ENCODE measurements at places on chromosomes 4 and X.

GRCh38 chr4:8442596-8443358, 2.2 kb downstream of the TRMT44 start:
- DNase-seq: no peak

GRCh38 chr4:76584241-76585152, 149.5 kb downstream of the SHROOM3 start:
- no peak for DNase-seq

- DNase-seq: no peak
Observed at GRCh38 chr4:181896614-181897013, 346.6 kb upstream of the TENM3 start.

GRCh38 chr4:181661090-181661489, 582.1 kb upstream of the TENM3 start:
- no peak for DNase-seq

DNA sequence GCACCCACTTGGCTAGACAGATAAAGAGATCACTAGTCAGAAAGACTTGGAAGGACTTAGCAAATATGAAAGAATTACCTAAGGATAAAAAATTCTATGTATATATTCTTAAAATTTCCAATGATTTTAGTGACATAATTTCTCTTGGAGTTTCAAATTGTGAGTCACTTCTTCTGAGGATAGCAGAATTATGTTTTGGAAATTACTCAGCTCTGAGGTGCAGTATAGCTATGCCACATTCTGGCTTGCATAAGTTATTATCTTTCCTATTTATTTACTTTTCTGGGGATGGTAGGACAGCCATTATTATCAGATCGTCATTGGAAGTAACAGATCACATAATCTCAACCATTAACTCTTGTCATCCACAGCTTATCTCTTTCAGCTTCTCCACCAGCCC, 853.5 kb downstream of the TRIML1 start:
- no peak for DNase-seq

DNA sequence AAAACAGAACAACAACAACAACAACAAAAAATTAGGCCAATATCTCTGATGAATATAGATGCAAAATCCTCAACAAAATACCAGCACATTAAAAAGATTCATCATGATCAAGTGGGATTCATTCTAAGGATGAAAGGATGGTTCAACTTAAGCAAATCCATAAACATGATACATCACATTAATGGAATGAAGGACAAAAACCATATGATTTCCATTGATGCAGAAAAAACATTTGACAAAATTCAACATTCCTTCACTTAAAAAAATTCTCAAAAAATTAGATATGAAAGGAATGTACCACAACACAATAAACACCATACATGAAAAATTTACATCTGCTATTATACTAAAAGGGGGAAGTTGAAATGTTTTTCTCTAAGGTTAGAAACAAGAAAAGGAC, 103.3 kb downstream of the IL15 start:
- DNase-seq: no peak

DNA sequence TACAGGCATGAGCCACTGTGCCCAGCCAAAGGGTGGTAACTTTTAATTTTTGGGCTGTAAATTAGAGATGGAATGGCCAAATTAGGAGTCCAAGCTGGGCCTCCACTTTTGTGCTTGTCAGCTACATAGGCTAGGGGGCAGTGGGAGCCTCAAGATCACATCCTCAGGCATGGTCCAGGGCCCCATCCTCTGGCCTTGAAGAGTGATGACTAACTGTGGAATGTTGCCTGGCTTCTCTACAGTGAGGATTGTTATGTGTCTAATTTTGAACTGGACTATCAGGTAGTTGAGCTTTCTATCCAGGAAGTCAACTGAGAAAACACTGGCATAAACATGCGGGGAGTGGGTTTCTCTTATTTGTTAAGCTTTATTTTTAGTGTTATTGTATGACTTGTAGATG, 33.0 kb downstream of the CCNG2 start:
- no peak for DNase-seq

DNA sequence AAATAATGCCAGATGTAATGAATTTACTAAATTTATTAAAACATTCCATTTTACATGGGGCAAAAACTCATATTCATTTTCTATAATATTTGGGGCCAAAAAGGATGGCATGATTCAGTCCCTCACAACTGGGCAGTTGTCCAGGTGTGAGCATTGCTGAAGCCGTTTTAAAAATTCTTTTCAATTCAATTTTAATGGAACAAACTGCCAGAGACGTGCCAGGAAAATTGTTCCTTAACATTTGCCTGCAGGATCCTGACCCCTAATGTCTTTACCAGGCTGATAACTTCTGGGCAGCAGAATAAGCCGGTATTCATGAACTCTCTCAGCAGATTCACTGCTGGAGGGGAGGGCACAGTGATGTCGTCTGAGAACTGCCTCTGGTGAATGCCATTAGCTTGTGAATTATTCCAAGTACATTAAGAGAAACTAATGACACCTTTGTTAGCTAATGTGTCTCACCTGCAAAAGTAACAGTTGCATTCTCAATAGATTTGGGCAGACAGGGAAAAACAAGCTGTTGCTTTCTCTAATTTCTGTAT, 1445.1 kb upstream of the TENM3 start:
- DNase-seq: no peak

- DNase-seq: no peak
Observed at GRCh38 chr4:68287704-68288392, 42.4 kb upstream of the TMPRSS11B start.

- no peak for DNase-seq
Observed at GRCh38 chrX:9940421-9940820, 26.7 kb upstream of the CLDN34 start.

DNA sequence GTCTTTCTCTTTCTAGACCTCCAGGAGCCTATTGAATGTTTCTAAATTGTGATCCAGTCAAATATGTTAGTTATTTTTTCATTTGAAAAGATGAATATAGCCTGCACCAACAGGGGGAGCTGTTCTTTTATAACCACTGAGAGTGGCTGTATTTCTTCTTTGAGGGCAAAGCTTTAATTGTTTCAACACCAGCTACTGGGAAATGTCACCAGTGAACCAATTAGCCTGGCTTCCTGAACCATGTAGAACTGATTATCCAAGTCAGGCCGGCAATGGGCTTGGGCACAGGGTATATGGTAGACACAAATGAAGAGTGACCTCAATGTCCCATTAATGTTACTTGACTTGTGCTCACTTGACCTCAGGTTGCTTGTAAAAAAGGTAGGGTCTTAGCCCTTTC, 4.8 kb upstream of the DAPP1 start:
- no peak for DNase-seq

GRCh38 chrX:100680756-100681155, 36.8 kb downstream of the SRPX2 start:
- DNase-seq: no peak

- DNase-seq: no peak
Observed at GRCh38 chr4:24720436-24720835, 74.9 kb upstream of the SOD3 start.

- no peak for DNase-seq
Observed at GRCh38 chr4:38950159-38950558, 82.0 kb downstream of the TMEM156 start.

- no peak for DNase-seq
Observed at GRCh38 chrX:153438532-153438931, 7.3 kb downstream of the TREX2 start.

DNA sequence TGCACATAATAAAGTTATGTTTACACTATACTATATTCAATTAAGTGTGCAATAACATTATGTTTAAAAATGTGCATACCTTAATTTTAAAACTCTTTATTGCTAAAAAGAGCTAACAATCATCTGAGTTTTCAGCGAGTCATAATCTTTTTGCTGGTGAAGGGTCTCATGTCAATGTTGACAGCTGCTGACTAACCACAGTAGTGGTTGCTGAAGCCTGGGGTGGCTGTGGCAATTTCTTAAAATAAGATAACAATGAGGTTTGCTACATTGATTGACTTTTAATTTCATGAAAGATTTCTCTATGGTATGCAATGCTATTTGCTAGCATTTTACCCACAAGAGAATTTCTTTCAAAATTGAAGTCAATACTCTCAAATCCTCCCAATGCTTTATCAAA, 58.6 kb downstream of the C4orf46 start:
- no peak for DNase-seq

DNA sequence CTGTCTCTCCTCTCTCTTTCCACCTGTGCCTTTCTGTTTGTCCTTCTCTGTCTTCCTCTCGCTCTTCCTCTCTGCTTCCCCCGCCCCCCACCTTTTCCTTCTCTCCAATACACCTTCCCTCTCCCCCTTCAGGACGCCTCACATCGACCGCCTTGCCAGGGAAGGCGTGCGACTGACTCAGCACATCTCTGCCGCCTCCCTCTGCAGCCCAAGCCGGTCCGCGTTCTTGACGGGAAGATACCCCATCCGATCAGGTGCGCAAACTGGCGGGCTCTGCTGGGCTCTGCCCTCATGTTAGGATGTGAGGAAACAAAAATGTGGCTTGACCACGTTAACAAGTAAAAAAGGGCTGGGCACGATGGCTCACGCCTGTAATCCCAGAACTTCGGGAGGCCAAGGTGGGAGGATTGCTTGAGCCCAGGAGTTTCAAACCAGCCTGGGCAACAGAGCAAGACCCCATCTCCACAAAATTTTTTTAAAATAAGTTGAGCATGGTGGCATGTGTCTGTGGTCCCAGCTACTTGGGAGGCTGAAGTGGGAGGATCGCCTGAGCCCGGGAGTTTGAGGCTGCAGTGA, 35.2 kb downstream of the ARSF start:
- no peak for DNase-seq

DNA sequence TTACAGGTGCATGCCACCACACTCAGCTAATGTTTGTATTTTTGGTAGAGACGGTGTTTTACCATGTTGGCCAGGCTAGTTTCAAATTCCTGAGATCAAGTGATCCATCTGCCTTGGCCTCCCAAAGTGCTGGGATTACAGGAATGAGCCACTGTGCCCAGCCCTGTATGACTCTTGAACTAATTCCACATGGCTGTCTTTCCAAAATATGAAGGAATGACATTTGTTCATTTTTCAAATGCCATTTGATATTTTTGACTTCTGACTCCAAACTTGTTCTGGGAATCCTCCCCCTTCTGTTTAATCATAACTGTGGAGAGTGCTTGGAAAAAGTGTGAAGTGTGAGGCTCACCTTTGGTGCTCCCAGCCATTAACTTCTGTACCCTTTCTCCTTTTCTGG, 119.2 kb downstream of the NHS start:
- no peak for DNase-seq

- DNase-seq: no peak
Observed at GRCh38 chr4:19329077-19329476, 922.6 kb upstream of the SLIT2 start.

DNA sequence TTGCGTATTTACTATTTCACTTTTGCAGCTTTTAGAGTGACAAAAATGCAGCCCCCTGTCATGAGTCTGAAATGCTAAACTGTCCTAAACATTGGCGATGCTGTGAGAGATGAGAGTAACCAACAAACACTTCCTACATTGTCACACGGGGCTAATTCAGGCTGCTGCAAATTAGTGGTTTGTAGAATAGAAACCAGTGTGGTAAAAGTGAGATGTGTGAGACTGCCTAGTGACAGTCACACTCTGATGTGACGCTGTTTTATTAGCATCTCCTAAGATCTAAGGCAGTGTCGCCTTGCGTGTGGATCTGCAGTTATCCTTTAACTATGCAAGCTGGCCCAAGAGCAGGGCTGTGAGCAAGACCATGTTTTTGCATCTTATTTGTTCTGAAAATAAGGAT, 800.2 kb upstream of the TENM3 start:
- no peak for DNase-seq

DNA sequence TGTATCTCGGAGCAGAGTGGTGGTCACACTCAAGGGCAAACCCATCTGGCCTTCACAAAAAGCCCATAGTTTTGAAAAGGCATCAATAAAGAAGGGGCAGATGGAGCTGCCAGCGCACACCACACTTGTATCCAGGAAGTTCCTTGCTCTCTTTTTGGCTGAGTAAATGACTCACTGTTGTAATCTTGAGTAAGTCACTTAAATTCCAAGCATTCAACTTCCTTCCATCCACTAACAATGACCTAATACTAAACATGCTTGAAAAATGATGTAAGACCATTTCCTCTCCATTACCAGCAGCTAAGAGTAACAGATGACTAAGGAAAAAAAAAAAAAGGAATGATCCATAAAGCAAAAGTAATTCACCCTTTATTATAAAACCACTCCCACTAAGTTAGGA, 32.4 kb upstream of the MYOZ2 start:
- DNase-seq: no peak

DNA sequence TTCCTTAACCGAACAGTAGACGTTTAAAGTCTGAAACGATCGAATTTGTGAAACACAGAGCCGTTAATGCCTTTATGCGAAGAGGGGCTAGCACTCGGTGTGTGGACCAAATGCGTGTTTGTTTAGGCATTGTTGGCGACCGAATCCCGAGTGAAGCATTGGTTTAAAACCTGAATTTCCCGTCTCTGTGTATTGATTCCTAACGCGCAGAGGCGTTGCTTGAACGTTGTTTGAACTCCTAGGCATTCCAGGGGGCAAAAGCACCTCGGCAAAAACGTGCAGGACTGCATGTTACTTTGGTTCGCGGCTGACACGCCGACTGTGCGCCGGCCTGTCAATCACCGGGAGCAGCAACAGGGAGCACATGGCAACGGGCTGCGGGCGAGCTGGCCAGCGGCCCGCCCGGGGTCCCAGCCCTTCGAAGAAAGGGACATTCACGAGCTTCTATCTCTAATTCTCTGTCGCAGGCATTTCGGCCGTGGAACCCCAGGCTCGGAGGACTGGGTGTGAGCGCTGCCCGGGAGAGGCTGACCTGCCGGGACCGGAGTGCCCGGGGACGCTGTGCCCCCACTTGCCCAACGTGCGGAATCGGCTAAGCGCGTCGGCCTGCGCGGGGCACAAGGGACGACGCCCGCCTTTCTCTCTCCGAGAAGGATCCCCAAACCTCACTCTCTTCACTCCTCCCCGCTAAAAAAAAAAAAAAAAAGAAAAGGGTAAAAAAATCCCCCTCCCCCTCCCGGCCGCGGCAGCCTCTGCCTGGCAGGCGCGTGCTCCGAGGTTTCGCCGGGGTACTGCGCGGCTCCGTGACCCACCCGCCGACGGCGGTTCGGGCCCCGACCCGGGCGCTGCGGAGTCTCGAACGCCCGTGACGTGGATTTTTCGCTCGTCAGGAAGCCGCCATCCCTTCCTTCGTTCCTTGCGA, 810 bp downstream of the SPRY1 start:
- DNase-seq: peak; percentile 54

- no peak for DNase-seq
Observed at GRCh38 chrX:145840531-145840930, 22.9 kb downstream of the SLITRK2 start.

DNA sequence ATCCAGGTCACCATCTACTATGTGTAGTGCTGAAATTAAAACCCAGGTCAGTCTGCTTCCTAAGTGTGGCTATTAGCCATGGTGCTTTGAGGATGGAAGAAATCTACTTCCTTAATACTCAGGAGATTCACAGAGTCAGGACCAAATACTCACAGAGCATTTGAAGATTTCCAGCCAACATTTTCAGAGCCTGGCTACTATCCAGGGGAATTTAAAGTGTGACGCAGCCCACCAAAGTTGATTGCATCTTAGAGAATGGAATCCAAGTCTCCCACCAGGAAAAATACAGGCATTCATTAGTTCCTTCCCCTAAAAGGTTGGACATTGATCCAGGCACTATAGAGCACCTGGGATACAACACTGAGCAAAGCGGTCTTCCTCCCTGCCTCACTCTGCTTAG, 83.8 kb downstream of the HS3ST1 start:
- no peak for DNase-seq

GRCh38 chr4:67198727-67199126, 346.6 kb downstream of the CENPC start:
- no peak for DNase-seq
